ENCODE measurements at places on chromosomes 3 and 15.

GRCh38 chr3:65331730-65332129 is 643.9 kb upstream of the ADAMTS9 start:
- DNase-seq: no peak

DNA sequence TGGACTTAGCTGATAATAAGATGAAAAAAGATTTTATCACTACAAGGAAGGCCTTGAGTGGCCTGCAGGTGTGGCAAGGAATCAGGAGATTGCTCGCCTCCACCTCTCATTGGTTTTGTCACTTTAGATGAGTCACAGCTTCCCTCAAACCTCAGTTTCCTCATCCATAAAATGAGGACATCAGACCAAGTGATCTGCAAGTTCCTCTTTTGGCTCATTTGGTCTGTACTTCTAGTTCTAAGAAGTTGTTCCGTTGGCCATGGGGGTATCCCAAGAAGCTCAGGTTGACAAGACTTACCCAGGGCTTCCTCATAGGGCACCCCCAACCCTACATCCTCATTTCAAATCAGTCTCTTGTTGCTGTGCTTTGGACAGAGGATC is 254.1 kb downstream of the UACA start:
- DNase-seq: no peak

GRCh38 chr3:39114456-39114855 is 7.0 kb downstream of the TTC21A start:
- DNase-seq: no peak

DNA sequence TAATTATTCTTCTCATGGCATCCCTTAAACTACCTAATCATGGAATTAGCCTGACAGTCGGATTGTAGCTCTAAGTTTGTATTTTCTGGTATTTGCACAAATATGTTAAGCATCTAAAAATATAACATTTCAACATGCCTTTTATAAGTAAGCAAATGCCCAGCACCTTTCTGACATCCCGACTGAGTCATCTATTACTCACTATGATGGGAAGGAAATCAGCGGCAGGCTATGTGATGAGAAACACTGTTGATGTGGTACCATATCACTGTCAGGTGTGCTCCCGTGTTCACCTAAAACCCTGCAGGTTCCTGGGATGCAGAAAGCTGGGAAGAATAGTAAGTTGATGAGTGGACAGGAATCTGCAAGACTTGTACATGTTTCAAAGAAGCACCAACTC is 367.8 kb upstream of the IL12A start:
- DNase-seq: no peak

GRCh38 chr3:184952671-184953070 is 140.7 kb downstream of the VPS8 start:
- no peak for DNase-seq

GRCh38 chr15:26879706-26880105 is 12.8 kb downstream of the GABRA5 start:
- no peak for DNase-seq

DNA sequence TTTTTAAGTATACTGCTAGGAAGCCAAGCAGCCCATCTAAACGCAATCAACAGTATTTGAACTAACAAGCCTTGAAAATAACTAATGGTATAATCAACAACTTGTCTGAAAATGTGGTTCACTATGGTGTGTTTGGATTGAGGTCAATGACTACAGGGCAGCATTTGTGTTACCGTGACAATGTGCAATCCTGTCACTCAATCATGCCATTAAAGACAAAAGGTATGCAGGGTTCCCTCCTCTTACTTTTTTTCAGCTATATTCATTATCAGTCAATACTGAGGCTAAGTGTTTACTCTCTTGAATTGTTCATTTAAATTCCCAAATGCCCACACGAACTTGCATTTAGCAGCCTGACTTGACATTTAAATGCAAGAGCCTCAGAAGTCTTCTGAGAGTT is 1099.3 kb upstream of the EPHA6 start:
- DNase-seq: no peak

DNA sequence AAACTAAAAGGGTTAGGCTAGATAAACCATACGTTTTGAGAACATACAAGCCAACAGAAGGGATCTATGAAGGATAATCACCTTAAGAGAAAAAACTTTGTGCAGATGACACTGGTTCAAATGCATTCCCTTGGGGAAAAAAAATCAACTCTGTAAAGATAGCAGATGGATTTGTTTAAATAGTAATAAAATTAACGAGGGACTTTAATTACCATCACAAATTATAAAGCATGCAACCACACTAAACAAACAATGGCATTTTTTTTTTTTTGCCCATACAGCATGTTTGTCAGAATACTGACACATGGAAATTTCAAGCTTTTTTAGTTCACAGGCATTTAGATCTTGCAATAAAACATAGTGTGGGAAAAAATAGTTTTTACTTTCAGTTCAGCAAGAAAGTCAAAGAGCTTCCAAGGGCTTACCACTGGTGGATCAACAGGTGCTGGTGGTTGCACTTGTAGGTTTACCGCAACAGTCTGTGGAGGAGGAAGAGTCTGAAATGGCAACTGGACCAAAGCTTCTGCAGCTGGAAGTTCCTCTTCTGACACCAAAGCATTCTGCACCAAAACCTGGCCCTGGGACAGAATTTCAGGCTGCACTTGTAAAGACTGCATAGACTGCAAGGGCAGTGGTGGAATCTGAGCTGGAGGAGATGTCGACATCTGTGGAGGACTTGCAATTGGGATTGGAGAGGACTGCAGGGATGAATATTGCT is 53.1 kb downstream of the PHC3 start:
- no peak for DNase-seq

DNA sequence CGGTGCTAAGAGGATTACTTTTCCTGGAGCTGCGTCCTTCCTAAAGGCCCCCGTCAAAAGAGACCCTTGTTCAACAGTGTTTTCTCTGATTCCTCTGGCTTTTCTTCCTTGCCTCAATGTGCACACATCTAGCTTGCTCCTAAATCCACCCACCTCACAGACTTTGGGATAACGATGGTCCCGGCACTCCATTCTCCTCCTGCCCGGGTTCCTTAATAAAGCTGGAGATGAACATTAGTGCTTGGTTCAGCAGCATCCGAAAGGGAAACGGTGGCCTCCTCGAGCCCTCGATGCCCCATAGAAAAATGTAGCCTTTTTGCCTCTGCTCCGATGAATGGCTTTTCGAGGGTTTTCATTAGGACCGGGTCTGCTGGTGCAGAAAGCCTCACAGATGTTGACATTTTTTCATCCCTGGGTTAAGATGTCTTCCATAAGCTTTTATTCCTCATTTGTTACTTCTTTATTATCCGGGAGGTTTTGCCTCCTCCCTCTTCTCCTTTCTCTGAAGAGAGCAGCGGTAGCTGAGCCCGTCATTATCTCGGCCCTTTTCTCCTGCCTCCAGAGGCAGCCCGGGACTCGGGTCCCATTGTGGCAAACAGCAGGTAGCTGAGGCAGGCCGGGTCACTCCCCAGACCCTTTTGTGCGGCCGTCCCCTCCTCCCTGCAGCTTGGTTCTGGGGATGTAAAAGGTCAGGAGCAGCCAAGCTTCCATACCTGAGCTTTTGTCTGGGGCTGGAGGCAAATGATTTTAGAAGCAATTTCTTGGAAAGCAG is 64.6 kb downstream of the CPN2 start:
- DNase-seq: no peak

DNA sequence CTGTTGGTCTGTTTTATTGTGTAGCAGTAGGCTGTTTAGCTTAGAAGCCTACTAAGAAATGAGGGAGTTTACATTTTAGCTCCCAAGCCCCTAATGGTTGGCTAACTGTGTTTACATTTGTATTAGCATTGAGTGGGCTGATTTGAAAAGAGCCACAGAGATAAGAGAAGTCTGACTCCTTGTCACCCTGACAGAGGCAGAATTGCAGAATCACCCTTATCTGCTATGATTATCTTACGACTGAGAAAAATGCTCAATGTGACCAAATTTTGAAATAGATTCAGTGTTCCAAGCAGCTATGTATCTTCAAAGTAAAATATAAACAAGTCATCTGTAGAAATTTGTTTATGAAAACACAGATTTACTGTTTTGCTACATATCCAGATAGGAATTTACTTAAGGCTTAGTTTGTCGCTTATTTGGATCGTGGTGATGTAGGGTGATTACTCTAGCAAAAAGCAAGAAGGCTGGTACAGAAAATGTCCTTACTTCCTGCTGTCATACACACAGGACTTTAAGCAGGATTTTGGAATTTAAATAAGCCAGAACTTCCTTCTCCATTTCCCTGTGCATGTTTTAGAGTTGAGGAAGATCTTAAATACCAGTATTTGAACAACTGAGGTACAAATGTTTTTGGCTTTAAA is 19.0 kb downstream of the SEMA6D start:
- no peak for DNase-seq

GRCh38 chr3:99502871-99503270 is 135.5 kb upstream of the COL8A1 start:
- no peak for DNase-seq

DNA sequence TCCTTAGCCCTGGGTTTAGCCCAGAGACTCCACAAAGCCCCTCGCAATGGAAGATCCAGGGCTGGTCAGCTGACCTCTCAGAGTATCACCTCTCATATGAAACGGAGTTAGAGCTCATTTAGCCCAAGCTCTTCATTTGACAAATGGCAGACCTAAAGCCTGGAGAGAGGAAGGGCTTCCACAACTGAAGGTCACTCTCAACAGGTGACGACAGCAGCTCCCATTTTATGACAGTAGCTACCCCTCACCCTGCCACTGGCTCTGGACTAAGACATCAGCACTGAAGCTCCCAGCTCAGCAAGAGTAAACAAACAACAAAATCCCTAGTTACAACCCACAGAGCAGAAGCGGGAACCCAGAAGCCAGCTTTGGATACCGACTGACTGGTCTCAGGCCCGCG is 33.7 kb downstream of the TLE3 start:
- no peak for DNase-seq

GRCh38 chr15:101600035-101600434 is 52.1 kb downstream of the TM2D3 start:
- no peak for DNase-seq

DNA sequence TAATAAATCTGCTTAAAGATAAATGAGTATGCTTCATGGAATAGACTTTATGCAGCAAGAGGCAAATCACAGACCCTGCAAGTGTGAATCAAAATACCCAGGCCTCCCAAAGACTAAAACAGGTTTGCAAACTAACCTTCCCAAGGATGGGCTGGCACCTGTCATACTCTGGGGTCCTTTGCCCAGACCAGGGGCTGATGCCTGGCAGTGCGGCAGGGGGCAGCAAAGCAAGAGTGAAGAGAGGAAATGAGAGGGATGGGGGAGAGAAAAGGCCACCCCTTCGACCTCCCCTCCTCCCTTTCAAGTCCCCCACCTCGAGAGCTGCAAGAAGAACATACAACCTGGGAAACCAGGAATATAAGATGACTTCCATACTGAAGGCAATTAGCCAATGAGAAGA is 31.8 kb downstream of the XXYLT1 start:
- no peak for DNase-seq

- no peak for DNase-seq
These were observed 26.9 kb upstream of the TPM1 start for GRCh38 chr15:63015618-63016017.

DNA sequence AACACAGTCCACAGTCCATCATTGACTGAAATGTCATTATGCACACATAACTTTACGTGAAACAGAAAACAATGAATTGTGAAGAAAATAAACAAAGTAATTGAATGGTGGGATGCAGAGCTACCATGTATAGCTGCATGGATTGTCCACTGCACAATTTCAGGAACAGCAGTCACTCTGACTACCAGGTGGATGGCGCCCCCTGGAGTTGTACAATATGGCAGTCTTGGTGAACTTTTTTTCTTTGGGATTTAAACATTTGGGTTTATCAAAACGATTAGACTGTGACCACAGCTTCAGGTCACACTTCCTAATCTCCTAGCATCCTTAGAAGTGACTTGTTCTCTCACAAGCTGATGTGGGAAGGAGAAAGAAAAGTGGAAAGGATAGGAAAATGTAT is 48.9 kb upstream of the TCF12 start:
- DNase-seq: no peak

- DNase-seq: no peak
These were observed 691.6 kb downstream of the ZNF385D start for GRCh38 chr3:21059404-21059803.

DNA sequence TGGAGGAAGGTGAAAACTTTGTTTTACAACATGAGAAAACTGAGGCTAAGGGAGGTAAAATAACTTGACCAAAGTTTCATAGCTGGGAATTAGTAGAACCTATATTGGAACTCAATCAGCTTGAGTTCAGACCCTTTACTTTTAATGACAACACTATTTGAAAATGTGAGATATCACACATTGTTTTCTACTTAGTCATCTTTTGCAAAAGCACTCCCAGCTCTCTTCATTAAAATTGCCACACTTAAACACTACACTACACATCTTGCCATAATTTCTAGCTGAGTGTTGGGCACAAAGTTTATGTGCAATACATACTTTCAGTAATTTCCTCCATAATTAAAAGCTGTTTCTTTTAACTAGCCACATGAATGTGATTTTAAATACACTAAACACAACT is 230.4 kb upstream of the DCBLD2 start:
- no peak for DNase-seq

DNA sequence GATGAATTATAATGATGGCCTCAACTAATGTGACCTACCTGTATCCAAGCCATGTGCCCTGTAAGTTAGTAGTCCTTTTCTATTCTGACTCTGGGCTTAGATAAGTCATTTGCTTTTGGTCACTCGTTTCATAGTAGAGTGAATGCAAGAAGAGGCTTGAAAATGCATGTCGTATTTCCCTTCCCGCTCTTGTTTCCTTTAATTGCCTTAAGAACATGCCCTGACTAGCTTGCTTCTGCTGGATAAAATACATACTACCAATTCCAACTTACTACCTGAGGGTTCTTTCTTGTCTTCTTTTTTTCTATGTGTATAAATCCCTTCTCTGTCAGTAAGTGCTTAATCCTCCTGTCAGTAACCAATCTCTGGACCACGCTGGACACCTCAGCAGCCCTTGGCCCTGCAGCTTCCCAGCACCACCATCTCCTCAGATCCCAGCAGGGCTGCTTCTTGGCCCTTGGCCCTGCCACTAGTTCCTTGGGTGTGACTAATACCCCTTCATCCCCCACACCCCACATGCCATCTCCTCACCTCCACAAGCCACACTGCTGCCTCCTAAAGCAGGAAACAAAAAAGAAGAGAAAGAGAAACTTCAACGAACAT is 771.7 kb downstream of the IGSF11 start:
- DNase-seq: no peak

DNA sequence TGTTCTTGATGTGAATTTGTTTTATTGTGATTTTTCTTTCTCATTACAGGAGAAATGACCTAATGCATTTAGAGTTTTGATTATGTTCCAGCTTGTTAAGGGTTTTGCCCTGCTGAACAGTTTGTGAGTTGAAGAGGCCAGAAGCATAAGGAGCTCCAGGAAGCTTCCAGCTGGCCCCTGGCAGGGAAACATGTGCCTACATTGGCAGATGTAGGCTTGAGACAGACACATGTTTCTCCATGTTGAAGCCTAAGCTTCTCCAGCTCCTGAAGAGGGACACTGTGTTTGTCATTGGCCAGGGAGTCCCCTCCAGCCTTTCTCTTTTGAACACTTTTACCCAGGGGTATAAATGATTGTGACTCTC is 88.4 kb downstream of the ASB7 start:
- DNase-seq: no peak

- no peak for DNase-seq
These were observed 37.6 kb downstream of the C2CD4A start for GRCh38 chr15:62104401-62104800.

- no peak for DNase-seq
These were observed 76.1 kb upstream of the LRRFIP2 start for GRCh38 chr3:37250435-37250834.

- DNase-seq: no peak
These were observed 10.7 kb downstream of the TADA3 start for GRCh38 chr3:9781551-9781950.

Data from HepG2 (cell line).